ENCODE measurements at places on chromosomes 12 and 14.

DNA sequence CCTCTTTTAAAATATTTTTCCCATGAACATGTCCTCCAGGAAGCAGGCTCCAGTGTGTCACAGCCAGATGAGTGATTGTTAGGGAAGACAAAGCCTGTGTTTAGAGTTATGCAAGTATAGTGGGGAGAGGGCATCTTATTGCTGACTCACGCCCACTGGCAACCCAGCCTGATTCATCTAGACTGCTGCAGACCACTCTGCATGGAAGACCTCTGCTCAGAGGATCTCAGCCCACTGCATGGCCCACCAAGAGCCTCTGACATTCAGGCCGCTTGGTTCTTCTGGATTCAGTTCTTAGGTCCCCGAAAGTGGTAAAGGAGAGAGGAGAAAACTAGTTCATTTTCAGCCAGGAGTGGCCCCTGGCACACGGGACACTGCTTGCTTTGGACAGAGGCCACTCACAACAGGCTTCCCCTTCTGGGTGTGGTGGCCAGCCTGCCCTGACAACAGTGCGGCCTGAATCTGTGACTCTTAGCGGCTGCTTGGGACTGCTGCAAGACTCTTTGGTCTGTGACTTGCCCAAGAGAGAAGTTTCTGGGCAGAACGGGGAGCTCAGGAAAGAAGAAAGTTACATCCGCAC is 266.3 kb downstream of the ZFP36L1 start:
- DNase-seq = peak; percentile 32

DNA sequence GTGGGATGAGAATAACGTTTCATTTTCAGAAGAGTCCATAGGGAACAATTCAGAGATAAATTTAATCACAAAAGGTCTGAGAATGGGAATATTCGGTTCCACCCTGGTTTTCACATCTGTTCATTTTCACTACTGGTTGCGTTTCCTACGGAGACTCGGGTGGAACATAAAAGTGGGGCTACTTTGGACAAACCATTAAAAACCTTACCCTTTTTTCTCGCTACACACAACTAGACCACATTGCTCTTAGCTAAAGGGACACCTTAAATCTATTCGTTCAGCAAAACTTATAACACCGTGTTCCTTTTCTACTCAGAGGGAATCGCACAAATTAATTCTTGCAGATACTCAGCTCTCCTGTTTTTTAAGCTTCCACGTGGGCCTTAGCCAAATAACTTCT is 1.0 kb upstream of the SUDS3 start:
- DNase-seq = no peak

DNA sequence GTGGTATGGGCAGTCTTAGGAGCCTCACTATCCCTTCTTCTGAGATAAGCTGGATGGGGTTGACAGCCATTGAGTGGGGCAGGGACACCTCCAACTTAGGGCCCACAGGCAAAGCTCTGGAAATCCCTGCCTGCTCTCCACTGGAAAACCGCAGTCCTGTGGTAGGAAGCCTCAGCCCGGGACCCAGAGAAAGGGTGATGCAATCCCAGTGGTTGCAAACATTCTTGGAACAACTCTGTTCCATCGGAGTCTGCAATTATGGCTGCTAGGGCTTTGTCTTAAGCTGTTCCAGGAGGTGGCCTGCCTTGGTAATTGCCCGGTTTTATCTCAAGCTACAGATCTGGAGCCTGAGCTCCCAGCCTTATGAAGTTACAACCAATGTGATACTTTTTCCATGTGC is 133.4 kb downstream of the DICER1 start:
- no peak for DNase-seq

DNA sequence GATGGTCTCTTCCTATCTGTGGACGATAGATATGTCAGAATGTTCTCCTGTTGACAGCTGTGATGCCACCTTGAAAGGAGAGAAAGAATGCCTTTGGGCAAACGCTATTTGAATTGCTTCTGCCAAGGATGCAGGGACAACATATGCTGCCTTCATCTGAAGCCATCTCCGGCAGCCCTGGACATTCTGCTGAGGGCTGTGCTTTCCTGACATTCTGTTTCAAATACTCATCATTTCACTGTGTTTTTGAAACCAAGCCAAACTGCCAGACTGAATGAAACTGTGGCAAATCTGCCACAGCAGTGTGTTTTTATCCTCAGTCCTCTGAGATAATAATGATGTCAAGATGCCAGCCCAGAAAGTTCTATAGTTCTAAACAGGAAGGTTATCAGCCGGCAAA is 85.8 kb upstream of the BCAT1 start:
- no peak for DNase-seq

DNA sequence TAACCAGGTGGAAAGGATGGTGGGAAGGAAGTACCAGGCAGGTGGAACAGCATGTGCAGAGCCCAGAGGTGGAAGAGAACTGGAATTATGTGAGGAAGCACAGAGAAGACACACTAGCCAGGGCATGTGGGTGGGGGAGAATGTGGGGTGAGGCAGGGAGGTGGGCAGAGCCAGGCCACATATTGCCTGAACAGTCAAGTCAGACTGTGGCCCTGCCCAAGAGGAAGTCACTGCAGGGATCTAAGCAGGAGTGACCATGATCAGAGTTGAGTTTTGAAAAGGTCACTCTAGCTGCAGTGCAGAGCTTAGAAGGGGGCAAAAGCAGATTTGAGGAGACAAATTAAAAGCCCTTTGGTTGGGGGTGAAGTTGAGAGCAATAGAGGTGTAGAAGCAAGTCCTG is 114.0 kb upstream of the SLC38A2 start:
- no peak for DNase-seq

GRCh38 chr14:80491131-80491530 is 279.8 kb upstream of the DIO2 start:
- DNase-seq = no peak

DNA sequence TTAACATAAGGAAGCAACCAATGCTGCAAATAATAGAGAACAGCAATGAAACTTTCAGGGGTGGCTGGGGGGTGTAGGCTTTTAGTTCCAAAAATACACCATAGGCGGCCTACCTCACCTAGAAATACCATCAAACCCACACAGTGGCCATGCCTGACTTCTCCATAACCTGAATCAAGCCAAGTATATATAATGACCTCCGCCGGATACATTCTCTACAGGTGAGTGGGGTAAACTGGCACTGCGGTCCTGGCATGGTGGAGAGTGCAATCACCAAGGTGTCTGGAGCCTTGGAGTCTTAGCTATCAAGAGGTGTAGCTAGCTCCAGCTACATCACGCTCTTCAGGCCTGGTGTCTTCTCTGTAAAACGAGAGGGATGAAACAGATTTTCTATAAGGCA is 1.2 kb downstream of the ZBTB25 start:
- DNase-seq = no peak

- no peak for DNase-seq
Observed at GRCh38 chr14:34797747-34798583, 77.2 kb downstream of the BAZ1A start.

GRCh38 chr12:42326541-42327226 is 717 bp downstream of the PPHLN1 start:
- DNase-seq = no peak

DNA sequence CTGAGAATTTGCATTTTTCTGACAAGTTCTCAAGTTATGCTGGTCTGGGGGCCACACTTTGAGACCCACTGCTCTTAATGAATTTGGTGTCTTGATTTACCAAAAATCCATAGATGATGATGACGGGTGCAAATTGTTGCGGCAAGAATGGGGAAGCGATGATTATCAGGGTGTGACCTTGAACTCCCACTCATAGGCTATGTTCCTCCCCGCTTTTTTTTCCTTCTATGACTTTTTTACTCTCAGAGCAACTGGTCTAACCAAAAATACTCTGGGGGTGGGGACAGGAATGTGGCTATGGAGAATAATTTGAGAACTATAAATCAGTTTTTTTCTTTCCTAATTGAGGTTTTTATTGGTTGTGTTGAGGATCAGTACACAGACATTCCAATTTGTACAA is 83.6 kb downstream of the PPFIBP1 start:
- DNase-seq = no peak

DNA sequence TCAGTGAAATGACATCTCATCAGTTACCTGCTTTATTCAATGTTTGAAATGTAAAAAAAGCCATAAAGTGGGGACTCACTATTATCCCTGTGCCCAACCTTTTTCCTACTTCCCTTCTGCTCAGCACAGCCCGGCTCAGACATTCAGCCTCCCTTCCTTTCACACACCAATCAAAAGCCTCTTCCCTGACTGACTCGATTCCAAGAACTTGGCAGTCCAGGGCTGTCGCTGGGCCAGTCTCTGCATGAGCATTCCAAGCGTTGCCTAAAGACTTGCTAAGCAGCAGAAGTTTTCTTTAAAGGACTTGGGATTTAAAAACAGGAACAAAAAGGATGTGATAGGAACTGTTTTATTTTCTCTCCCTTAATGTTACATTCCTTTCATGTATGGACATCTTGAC is 22.7 kb downstream of the ITPR2 start:
- no peak for DNase-seq

DNA sequence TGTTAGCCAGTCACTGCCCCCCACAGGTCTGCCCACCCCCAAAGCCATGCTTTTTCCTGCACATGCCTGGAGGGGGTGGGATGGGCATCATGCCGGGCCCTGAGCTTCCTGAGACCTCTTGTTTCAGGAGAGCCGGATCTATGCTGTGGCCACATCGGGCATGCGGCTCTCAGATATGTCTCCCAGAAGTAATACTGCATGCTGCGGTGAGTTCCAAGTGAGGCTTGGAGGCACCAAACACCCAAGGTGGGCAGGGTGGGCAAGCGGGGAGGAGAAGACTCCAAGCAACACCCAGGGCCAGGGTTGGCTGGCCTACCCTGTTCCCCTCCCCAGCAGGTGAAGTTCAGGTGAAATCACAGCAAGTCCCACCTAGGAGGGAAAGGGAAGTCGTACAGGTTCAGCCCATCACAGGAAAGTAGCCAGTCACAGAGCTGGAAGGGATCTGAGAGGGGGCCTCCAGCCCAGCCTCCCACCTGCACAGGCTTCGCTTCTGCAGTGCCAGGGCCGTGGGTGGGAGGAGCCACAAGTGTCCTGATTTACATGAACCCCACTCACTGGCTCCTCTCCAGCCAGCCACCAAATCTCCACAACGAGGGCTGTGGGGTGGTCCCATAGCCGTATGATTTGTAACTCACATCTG is 30.9 kb downstream of the PIGH start:
- DNase-seq = no peak

- DNase-seq = no peak
Observed at GRCh38 chr12:132402831-132403416, 73.5 kb upstream of the GALNT9 start.

- DNase-seq = peak; percentile 47
Observed at GRCh38 chr12:101773650-101774162, 34.4 kb upstream of the SYCP3 start.

- DNase-seq = no peak
Observed at GRCh38 chr12:104994336-104994735, 8.2 kb downstream of the NOPCHAP1 start.

DNA sequence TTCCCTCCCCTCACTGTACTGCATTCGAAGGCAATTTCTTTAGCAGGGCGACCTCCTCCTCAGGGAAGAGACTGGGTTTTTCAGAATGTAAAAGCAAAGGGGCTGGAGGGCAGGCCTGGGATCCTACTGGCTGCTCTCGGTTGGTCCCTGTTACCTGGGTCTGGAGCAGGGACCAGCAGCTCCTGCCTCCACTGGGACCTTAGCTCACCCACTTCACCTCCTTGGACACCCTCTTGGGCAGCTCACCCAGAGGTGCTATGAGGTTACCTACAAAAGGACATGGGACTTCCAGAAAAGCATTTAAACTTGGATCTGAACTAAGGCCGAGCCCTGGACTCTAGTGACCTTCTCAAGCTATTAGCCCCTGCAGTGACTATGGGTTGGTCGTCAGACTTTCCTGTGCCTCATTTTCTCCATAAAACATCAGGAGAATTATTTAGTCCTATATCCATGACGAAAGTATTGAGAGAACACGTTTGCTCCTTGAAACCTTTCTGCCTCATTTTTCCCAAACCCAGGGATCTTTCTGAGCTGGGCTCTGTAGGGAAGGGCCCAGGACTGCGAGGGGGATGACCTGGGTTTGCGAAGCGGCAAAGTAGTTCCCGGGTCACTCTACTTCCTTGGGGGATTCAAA is 65.0 kb downstream of the FBXL14 start:
- no peak for DNase-seq

- DNase-seq = no peak
Observed at GRCh38 chr14:41225433-41225832, 381.2 kb upstream of the LRFN5 start.

GRCh38 chr12:58881816-58882215 is 38.5 kb downstream of the LRIG3 start:
- no peak for DNase-seq

DNA sequence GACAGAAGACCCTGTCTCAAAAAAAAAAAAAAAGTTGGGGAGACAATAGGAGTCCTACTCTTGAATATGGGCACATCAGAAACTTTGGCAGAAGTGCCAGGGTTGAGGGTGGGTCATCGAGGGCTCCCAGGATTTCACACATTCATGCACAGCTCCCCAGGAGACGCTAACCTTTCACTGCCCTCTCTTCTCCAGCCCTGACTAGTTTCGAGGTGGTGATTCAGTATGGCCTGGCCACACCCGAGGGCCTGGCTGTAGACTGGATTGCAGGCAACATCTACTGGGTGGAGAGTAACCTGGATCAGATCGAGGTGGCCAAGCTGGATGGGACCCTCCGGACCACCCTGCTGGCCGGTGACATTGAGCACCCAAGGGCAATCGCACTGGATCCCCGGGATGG is 29.4 kb upstream of the LRP1-AS start:
- no peak for DNase-seq

GRCh38 chr14:96574633-96575632 is 72.8 kb downstream of the PAPOLA start:
- no peak for DNase-seq

- no peak for DNase-seq
Observed at GRCh38 chr14:69633238-69633637, 21.8 kb downstream of the SUSD6 start.

- no peak for DNase-seq
Observed at GRCh38 chr14:104382361-104383087, 197.0 kb upstream of the C14orf180 start.

- DNase-seq = no peak
Observed at GRCh38 chr14:54114941-54115340, 158.3 kb upstream of the BMP4 start.

DNA sequence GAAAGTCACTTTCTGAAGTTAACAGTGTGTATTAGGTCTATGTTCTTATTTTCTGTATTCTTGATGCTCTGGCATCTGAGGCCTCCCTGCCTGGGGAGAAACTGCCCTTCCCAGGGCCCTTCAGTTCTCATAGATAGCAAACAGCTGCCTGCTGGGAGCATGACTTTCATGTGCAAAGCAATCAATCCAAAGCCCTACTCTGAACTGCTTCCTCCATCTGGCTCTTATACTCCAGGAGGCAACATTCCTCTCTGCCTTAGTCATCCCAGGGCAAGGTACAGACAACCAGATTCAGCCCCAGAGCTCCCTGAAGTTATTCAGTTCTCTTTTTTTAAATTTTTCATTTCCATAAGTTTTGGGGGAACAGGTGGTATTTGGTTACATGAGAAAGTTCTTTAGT is 41.7 kb upstream of the RIN3 start:
- peak; percentile 55 for DNase-seq

Data from RCC 7860 (cell line).